Activated CD4-positive, alpha-beta T cell treated with anti-CD3 and anti-CD28 coated beads, Interleukin-2, amount 50 U/mL, for 4 hours (primary cell): ENCODE measurements at places on chromosomes 6 and 20.

GRCh38 chr6:81484251-81484650, 268.2 kb downstream of the TENT5A start:
- no peak for DNase-seq

DNA sequence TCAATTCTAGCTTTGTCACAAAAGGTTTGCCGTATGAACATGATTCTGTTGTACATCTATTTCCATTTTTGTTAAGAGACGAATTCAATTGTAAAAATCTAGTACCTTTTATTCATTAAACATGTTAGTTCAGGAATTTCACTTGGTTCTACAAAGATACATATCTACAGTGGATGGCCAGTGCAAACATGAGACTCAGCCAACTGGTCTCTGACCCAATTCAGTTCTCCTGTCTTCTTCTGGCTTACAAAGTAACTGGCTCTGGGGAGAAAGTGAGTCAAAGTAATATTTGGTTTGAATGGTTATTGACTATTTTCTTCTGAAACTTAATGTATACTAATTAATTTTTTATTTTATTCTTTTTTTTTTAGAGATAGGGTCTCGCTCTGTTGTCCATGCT, 70.0 kb downstream of the ESR1 start:
- no peak for DNase-seq

DNA sequence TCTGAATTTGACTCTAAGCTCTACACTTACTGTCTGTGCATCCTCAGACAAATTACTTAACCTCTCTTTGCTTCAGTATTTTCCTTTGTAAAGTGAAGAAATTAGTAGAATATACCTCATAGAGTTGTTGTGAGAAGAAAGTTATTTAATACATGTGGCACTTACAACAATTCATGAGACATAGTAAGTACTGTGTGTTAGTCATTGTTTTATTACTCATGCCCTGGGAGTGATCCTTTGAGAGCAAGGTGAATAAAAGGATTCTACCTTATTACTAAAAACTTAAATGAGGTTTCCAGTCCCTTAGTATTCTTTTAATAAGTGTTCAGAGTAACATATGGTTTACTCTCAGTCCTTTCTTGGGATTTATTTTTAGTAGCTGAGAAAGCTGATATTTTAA, 233.6 kb upstream of the MAP3K7 start:
- no peak for DNase-seq

- DNase-seq = no peak
Observed at GRCh38 chr6:84003654-84004053, 29.9 kb upstream of the MRAP2 start.

DNA sequence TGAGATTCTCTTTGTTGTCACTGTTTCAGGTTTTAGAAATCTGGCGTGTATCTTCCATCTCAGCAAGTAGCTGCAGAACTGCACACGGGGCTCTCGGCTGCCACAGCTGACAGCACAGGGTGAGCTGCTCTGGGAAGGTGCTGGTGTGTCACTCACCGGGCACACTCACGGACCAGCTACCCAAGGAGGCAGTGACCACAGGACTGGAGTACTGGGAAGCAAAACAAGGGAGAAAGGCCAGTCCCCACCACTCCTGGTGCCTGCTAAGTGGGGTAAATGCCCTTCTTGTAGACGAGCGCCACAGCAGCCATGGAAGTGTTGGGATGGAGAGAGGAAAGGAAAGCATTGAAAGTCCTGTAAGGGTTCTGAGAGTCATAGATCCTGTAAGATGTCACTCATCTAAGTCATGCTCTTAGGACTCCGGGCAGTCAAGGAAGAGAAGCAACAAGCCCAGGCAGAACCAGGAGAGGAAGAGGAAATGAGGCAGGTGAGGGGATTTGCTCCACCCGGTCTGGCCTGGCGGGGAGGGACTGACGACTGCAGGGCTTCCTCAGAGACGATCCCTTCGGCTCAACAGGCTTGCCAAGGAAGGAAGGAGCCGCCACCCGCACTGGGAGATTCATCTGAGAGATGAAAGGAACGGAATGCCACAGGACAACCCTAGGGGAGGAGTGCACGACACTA, 48.1 kb downstream of the PRDM1 start:
- DNase-seq = no peak

GRCh38 chr6:110412360-110412759, 3.0 kb downstream of the DDO start:
- DNase-seq = no peak

DNA sequence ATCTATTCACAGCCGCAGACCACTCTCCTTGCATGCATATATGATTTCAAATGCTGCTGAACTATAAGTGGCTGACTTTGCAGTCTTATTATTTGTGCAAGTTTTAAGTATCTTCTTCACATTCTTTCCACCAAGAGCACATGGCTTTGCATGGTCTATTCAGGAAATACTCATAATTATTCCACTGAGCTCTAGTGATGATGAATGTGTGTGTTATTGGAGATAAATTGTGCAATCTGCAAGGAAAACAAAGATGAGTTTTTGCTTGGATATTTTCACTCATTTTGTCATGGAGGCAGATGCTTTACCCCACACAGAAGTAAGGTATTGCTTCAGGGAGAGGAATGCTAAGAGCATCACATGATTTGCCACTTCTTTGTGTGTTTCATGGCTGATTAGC, 764.6 kb downstream of the TBC1D32 start:
- DNase-seq = no peak

DNA sequence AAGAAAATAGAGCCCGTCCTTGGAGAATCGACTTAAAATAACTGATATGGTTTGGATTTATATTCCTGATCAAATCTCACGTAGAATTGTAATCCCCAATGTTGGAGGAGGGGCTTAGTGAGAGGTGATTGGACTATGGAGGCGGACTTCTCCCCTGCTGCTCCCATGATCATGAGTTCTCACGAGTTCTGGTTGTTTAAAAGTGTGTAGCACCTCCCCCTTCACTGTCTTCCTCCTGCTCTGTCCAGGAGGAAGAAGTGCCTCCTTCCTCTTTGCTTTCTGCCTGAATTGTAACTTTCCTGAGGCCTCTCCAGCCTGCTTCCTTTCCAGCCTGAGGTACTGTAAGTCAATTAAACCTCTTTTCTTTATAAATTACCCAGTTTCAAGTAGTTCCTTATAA, 529.2 kb downstream of the HAO1 start:
- no peak for DNase-seq

GRCh38 chr20:10863337-10864060, 189.7 kb upstream of the JAG1 start:
- no peak for DNase-seq

DNA sequence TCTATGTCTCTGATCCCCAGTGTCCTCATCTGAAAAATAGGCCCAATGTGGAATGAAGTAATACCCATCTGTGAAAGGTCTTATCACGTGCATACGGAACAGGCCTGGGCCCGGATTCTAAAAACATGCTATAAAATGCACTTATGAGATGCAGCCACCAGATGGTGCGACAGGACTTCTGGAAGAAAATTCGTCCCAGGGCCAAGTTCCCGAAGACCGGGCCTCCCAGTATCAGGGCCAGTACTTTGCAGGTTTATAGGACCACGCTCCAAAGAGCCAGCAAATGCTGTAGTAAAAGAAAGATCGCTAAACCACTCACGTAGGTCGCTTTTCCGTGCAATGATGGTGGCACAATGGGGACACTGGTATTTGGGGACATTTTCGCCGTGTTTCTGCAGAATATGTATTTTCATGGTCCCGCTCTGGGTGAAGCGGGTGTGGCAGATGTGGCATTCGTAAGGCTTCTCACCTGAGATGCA, 10.6 kb downstream of the CTCFL start:
- no peak for DNase-seq

DNA sequence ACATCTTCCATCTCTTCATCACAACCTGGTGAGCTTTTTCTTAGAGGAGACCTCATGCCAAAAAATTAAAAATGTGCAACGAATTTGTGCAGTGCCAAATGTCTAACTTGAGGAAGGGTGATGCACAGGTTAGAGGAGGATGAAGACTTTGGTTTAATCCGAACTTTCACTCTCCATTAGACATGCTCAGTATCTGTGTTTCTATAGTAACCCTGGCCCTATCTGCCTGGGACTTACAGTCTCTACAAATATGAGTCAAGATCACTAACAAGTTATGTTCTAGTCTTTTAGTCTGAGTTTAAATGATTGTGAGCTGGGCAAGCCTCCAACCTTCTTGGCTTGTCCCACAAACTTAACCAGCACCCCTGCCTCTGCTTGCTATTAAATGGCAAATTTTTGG, 377.0 kb downstream of the BMP2 start:
- DNase-seq = no peak

GRCh38 chr6:96142142-96142541, 126.4 kb downstream of the FUT9 start:
- no peak for DNase-seq

- DNase-seq = no peak
Observed at GRCh38 chr6:16909658-16910360, 148.5 kb upstream of the ATXN1 start.

DNA sequence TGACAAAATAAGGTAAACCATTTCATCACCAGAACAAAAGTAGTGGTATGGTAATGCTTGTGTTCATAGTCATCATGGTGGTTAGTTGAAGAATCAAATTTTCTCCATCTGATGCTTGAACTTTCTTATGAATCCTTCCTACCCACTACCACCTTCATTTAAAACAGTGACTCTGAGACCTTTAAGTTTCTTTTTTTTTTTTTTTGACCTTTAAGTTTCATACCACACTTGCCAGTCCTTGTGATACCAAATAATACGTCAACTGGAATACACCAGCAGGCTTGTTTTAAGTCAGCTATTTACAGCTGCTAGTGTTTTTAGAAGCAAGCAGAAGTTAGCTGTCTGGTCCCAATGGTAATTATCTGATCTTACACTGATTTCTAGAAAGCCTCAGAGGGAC, 413.4 kb upstream of the SOX4 start:
- DNase-seq = no peak

GRCh38 chr6:16367571-16367970, 129.2 kb downstream of the GMPR start:
- no peak for DNase-seq

DNA sequence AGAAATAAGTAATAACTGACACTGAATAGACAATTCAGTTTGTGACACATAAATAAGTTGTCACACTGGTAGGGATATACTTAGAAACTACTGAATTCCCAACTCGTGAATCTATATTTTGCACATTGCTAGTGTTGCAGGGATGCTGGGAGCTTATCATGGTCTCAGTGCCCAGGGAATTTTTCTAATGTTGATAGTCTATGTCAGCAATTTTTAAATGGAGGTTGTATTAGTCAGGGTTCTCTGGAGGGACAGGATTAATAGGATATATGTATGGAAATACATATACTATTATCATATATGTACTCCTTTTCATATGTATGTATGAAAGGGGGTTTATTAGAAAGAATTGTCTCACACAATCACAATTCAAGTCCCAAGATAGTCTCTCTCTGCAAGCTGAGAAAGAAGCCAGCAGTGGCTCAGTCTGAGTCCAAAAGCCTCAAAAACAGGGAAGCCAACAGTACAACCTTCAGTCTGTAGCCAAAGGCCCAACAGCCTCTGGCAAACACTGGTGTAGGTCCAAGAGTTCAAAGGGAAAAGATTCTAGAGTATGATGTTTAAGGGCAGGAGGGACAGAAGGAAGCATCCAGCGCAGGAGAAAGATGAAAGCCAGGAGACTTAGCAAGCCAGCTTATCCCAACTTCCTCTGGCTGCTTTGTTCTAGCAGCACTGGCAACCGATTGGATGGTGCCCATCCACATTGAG, 980.9 kb upstream of the GJE1 start:
- DNase-seq = no peak

GRCh38 chr6:34004706-34005105, 141.2 kb downstream of the GRM4 start:
- DNase-seq = no peak

GRCh38 chr6:10000551-10000950, 414.3 kb downstream of the TFAP2A start:
- DNase-seq = no peak

DNA sequence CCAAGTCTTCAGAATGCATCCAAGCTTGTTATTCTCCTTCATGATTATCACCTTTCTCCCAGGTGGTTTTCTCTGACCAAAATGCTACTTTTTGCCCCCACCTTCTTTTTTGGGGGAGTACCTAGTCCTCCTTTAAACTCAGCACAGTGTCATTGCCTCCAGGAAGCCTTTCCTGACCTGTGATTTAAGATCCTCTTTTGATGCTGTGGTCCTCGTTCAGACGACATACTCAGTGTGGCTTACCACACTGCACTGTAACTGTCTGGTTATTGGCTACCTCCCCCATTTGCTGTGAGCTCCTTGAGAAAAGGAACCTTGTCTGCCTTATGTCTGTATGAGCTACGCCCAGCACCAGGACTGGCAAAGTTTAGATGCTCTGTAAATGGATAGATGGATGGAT, 14.6 kb downstream of the SAYSD1 start:
- DNase-seq = no peak

GRCh38 chr6:128188678-128189077, 287.8 kb upstream of the THEMIS start:
- no peak for DNase-seq

GRCh38 chr6:143023695-143024094, 37.0 kb upstream of the AIG1 start:
- no peak for DNase-seq

GRCh38 chr20:33811776-33812151, 616 bp downstream of the CHMP4B start:
- DNase-seq = peak; percentile 2

DNA sequence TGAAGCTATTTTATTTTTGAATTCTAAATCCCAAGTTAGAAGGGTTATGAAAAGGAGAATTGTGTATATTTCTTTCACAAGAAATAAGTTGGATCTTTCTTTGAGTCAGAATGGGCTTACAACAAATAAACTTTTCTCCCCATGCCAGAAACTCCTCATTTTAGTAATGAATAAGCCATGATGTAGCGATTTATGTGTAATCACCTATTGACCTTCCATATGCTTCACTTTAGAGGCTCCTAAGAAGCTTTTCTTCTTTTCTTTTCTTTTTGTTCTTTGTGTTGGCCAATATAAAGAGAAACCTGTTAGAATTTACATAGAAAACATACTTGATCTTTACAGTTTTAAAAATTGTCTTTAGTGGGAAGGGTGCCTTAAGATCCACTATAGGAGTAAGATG, 370.2 kb downstream of the UTRN start:
- DNase-seq = no peak

- DNase-seq = no peak
Observed at GRCh38 chr20:14924433-14924832, 587.0 kb upstream of the FLRT3 start.

- DNase-seq = no peak
Observed at GRCh38 chr6:14606353-14606752, 488.8 kb downstream of the CD83 start.

DNA sequence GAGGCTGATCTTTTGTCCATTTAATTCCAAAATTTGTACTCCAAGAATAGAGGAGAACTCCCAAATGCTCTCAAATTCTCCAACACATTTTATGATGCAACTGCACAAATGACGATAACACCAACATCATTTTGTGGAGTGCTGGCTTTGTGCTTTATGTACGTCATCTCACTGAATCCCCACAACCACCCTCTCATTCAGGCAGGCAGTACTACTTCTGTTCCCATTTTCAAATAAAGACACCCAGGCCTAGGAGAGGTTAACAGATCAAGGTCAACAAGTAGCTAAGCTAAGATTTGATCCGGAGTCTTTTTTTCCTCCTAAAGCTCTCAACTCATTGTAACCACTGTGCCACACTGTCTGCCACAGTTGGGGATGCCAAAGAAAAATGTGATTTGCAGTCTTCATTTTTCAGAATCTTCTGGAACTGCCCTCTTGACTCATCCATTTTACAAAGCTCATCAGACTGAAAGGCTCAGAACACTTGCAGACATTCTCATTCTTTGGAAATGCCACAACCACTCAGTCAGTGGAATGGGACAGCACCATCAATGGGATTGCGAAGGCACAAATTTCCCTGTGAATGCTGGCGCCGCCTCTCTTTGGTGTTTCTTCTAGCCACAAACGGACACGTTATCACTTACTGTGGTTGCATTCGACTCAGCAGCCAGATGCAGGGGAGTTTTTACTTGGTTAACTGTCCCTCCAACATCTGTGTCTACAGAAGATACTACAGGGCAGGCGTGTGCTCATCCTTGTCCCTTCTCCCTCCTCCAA, 184.4 kb downstream of the GJA10 start:
- peak; percentile 50 for DNase-seq
